Activated CD4-positive, CD25-positive, alpha-beta regulatory T cell treated with anti-CD3 and anti-CD28 coated beads, Interleukin-2, amount 50 U/mL, for 24 hours (primary cell): ENCODE measurements at places on chromosomes 6 and 20.

- peak; percentile 88 for ATAC-seq
These were observed 11.0 kb downstream of the TTBK1 start for GRCh38 chr6:43254138-43254817.

DNA sequence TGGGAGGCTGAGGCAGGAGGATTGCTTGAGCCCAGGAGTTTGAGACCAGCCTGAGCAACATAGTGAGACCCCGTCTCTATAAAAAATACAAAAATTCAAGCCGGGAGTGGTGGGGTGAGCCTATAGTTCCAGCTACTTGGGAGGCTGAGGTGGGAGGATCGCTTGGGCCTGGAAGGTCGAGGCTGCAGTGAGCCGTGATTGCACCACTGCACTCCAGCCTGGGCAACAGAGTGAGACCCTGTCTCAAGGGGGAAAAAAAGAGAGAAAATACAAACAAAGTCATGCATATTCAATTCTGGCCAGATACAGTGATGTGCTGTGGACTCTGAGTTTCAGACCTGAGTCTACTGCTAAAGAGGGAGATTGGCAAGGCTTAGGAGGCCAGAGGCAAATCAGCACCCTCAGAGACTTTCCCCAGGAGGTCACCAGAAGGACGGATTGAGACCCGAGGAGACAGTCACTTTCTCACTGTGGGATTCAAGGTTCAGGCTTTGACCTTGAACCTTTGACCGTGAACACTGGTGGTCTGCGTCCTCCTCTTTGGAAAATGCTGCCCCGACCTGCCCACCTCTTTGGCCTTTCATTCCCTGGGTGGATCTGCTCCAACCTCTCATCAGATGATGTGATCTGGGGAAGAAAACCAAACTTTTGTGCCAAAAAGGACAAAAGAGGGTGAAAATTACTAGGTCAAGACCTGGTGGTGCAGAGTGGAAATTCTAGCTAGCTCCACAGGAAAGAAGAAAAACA is 31.2 kb downstream of the TGM2 start:
- no peak for ATAC-seq

- ATAC-seq = peak; percentile 21
These were observed 16.7 kb upstream of the ENTPD6 start for GRCh38 chr20:25178563-25179438.

GRCh38 chr6:138401960-138402837 is 1.8 kb upstream of the HEBP2 start:
- ATAC-seq = no peak

DNA sequence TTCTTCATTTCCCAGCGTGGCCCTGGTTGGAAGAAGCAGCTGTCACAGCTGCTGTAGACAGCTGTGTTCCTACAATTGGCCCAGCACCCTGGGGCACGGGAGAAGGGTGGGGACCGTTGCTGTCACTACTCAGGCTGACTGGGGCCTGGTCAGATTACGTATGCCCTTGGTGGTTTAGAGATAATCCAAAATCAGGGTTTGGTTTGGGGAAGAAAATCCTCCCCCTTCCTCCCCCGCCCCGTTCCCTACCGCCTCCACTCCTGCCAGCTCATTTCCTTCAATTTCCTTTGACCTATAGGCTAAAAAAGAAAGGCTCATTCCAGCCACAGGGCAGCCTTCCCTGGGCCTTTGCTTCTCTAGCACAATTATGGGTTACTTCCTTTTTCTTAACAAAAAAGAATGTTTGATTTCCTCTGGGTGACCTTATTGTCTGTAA is 292.7 kb downstream of the ESR1 start:
- no peak for ATAC-seq
